IPS-NIHi11 (cell line): ENCODE measurements at places on chromosomes 11 and 22.

- no peak for DNase-seq
Observed at GRCh38 chr11:65151331-65151899, 17.1 kb upstream of the SYVN1 start.

GRCh38 chr11:107848345-107848744 lies 10.2 kb downstream of the SLC35F2 start:
- DNase-seq, result no peak

- DNase-seq, result no peak
Observed at GRCh38 chr11:44349328-44349727, 39.4 kb upstream of the ALX4 start.

DNA sequence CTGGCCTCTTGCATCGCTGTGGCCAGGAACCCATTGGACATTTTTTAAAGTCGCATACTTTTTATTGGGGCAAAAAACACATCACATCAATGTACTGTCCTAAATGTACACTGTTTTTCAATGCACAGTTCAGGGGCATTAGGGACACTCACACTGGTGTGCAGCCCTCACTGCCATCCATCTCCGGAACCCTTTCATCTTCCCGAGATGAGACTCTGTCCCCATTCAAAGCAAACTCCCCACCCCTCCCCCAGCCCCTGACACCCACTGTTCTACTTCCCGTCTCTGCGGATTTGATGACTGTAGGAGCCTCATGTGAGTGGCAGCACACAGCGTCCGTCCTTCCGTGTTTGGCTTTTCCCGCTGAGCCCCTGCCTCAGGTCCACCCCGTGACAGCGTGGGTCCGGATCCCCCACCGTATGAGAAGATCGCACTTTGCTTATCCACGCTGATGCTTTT lies 41.8 kb upstream of the TH start:
- DNase-seq, result peak; percentile 60

DNA sequence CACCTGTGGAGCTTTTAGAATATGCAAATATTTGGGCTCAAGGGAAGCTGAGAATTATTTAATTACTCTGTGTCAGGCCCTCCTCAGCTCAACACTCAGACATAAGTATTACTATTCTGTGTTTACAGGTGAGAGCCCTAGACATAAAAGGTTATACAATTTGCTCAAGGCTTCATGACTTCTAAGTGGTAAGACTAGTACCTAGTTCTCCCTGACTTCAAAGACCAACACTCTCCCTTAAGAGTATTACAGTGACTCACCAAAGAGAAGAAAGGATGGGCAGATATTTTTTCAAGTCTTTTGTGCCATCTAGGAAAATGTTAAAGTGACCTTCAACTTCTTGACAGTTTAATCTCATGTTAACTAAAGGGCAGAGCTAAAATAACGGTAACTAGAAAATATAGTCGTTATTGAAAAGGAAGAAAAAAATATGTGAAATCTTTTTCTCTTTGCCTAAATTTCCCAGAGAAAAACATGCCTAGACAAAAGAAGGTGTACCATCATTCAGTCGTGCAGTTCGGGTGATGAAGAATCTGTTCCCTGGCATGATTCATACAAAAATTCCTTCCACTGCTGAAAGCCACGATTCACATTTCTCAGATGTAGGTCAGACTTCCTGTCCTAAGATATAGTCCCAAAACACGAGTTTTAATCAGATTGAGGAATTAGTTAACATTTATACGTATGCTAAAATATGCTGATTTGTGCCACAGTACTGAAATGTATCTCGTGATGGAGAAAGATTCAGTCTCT lies 849.1 kb upstream of the API5 start:
- DNase-seq, result no peak

DNA sequence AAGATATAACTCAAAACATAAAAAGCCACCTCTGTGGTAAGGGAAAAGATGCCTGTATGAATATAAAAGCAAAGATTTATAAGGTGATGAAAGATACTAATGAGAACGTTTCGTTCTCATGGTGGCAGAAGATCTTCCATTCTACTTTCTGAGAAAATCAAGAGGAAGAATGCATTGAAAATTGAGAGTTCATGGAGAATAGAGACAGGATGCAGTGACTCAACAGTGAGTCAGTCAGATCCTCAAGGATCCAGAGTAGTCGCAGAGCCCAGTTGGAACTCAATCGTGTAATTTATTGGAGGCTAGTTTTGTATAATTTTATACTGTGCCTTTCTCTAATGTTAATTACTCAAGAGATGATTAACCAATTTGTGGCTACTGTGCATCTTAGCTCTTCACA lies 73.3 kb downstream of the ENTHD1 start:
- DNase-seq, result no peak

- DNase-seq, result no peak
Observed at GRCh38 chr11:128505449-128506065, 81.8 kb downstream of the ETS1 start.

DNA sequence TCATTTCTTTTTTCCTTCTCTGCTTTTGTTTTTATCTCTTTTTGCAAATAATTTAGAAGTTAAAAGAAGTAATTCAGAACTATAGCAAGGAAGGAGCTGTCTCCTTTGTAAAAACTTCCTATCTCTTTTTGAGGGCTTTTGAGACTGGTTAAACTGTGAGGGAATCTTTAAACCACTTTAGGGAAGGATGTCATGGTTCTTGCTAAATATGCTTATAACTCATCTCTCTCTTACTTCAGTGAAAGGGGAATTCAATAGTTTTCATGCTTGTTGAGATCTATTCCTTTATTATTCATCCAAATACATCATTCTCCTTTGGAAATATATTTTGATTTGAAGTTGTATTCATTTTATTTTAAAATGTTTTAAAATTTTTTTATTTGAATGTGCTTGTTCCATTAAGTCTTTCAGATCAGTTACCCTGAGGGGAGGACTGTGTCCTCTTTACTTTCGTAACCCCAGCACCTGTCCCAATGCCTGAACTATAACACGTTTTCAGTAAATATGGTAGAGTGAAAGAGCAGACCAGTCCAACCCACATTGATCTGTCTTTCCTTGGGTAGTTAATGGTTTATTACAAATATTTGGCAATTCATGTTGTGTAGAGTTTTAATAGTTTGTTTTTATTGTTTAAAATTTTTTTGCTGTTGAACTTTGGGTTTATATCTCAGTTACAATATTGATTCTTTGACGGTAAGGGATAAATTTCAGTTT lies 27.5 kb downstream of the AMOTL1 start:
- no peak for DNase-seq

DNA sequence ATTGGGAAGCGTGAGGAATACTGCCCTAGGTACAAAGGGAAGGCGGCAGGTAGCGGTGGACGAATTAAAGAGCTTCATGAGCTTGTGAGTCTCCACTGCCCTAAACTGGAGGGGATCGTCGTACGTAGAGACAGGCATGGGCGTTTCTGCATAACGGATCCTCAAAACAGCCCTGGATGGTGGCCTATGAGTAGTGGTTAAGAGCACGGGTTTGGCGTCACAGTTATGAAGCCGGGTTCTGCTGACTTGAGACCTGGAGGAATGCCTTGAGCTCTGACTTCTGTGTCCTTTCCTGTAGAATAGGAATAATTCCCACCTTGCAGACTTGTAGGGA lies 335 bp downstream of the TMEM138 start:
- DNase-seq, result peak; percentile 36

DNA sequence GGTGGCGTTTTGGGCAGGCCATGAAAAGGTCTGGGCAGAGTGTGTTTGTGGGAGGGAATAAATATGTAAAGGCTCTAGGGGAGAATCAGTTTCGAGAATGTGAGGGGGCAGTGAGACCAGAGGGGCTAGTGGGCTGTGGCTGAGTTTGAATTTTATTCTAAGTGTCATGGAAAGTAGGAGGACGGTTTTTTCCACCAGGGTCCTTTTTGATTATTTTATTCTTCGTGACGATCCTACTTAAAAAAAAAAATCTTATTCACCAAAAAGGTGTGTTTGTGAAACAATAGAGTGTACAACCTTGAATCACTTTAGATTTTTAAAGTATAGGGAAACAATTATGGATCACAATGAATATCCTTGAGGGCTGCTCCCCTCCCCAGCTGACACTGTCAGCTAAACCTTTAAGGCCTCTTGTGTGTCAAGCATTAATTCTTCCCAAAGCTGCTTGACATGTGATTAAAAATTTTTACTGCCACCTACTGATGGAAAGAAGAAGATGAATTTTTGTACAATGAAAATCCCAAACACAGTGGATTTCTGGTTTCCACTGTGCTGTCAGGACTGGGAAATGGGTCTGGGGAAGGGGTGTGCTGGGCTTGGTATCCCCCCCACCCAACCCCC lies 107.5 kb upstream of the OR4B1 start:
- DNase-seq, result peak; percentile 35

- no peak for DNase-seq
Observed at GRCh38 chr11:44702889-44703288, 23.9 kb upstream of the TSPAN18 start.

DNA sequence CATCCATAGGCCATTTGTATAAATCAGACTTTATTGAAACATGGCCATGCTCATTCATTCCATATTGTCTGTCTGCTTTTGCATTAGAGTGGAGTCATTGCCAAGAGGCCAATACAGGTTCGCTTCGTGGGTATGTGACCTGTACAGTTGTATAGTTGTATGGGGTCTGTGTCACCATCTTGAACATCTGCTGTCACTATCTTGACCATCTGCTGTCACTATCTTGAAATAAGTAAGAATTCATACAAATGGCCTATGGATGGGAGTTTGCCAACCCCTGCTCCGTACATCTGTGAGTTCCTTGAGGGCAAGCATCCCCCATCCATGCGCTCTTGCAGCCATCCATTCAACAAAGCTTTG lies 44.4 kb upstream of the ANO1 start:
- no peak for DNase-seq

- DNase-seq, result no peak
Observed at GRCh38 chr11:2998073-2998850, 6.1 kb upstream of the NAP1L4 start.

GRCh38 chr11:112454841-112455240 lies 194.2 kb upstream of the PLET1 start:
- no peak for DNase-seq

GRCh38 chr11:4643076-4643475 lies 706 bp upstream of the OR51E1 start:
- no peak for DNase-seq

GRCh38 chr11:85939099-85940015 lies 84.2 kb downstream of the CCDC83 start:
- DNase-seq, result no peak

DNA sequence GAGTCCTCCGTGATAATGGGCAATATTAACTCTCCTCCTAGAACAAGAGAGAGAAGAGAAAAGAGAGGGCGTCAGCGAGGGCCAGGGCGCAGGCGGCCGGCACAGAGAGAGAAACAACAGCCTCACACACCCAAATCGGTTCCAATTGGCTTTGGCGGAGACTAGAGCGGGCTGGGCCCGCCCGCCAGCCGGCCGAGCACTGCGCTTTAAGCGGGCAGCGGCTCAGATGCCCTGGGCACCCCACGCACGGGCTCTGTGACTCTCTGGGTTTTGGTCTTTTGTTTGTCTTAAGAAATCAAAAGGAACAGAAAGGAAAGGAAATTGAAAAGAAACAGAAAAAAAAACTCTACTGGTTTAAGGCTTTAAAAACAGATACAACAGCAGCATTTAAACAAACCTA lies 17.0 kb downstream of the SLC22A12 start:
- DNase-seq, result no peak

DNA sequence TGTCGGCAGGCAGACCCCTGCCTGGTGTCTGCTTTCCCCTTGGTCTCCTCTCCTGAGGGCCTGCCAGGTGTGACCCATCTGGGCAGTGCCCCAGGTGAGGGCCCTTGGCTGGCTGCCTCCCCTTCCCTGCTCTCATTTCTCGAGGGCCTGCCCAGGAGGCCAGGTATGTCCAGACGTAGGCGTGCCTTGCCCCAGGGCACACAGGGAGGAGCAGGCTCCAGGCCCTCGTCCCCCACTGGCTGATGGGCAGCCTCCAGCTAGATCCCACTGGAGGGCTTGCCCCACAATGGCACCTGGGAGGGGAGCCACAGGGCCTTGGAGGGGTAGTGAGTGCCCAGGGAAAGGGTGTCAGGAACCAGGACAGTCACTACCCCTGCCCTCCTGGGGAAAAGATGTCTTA lies 95.9 kb downstream of the CACNA1I start:
- DNase-seq, result no peak

DNA sequence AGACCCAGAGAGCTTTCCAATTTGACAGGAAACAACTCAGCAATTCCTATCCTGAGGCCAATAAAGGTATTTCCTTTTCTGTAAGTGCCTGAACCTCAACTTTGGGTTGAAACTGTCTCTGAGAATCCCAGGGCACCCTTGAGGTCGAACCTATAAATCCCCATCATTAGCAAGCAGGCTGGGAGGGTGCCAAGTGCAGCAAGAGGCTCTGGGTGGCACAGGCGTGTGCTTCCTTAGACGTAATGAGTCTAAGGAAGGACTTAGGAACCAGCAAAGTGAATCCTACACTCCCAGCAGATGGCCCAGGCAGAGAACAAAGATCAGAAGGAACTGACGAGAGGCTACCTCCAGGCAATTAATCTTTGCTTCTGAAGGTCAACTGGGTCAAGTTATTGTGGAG lies 234.3 kb upstream of the NARS2 start:
- no peak for DNase-seq

DNA sequence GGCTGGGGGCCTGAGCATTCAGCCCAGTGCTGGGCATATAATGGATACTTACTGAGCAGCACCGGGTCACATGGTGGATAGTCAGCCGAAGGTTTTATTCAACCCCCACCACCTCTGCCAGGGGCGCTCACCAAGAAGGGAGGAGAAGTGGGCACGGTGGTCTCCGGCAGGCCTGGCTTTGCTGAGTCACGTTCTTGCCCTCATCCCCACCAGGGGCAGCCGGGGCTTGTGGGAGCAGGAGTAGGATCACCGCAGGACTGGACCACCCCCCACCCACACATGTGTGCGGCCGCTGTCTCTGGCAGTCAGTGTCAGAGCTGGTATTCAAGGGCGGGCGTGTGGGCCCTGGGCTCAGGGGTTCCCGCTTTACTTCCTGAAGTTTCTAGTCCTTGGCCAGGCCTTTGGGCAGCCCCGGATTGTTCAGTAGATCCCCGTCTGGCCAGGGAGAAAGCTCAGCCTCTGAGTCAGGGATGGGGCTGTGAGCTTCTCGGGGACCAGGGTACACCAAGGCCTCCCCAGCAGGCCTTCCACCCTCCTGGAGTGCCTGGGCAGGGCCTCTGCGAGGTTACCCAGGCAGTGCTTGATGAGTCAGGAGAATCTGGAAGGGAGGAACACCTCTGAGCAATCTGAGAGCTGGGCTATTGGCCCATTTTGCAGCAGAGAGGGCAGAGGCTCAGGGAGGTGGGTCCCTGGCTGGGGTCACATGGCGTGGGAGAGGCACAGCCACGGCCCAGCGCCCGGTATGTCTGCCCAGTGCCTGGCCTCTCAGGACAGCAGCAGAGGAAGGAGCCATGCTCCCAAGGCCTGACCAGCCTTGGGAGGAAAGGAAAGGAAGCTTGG lies 60.6 kb downstream of the RTL6 start:
- no peak for DNase-seq
